ENCODE measurements at places on chromosomes 6 and 20. TPM values are rescaled to one million over a fixed set of nuclear protein-coding genes. Genes with fewer than 3 reads are reported as not detected.

The DEFB127 gene
- not detected for total RNA-seq

The MOG gene
- not detected for total RNA-seq

DNA sequence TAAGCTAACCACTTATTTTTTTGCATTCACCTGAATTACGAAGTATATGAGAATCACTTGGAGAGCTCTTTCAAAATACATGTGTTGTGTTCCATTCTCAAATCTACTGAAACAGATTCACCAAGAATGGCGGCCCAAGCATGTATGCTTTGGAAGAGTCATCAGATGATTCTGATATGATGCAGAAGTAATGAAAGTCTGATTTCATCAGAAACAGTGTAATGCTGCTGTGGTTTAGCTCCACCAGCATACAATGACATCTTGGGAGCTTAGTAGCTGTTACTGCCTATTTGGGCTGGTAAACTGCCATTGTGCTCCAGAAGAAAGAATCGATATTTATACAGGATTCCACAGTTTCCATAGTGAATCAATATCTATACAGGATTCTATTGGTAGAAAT, 52.9 kb downstream of the UBR2 start:
- DNase-seq = no peak
- no peak overlapping the region for H3K27ac ChIP-seq
- peaks cover 69% of the 10 kb centered on the region for H3K36me3 ChIP-seq
- H3K4me3 ChIP-seq = no peak overlapping the region

DNA sequence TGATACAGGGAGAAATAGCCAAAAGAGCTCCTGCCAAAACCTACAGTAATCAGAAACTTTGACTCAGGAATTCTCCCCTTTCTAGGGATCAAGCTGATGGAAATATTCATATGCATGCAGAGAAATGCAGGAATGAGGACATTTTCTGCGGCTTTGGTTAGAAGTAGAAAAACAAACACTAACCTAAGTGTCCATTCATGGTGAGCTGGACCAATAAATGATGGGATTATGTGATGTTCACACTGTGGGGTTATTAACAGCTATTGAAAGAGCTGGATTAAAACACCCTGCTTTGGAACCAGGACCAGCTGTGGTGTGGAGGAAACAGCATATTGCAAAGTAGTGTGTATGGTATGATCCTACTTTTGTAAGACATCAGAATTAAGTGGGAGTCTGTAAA, 143.1 kb downstream of the SYCP2 start:
- H3K27ac ChIP-seq = no peak overlapping the region
- H3K4me3 ChIP-seq = no peak overlapping the region
- DNase-seq = no peak

DNA sequence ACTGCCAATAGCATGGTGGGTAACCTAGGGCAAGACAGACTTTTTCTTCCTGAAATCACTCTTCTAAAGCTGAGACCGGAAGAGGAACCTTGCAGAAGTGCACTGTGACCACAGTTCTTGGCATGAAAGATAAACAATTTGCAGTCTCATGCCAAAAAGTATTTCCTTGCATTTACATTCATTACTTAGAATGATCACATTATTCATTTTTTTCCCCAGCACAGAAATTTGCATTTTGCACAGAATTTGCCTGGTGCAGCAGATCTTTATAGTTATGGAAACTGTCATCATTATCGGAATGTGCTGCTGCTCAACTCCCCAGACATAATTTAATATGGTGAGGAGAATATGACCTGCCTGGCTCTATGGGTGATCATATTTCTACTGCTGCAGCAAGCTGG, 42.2 kb upstream of the EDN3 start:
- no peak for DNase-seq
- H3K27me3 ChIP-seq = no peaks in the 10 kb centered on the region
- H3K4me1 ChIP-seq = no peaks in the 10 kb centered on the region
- no peak overlapping the region for H3K4me3 ChIP-seq
- H3K36me3 ChIP-seq = no peaks in the 10 kb centered on the region

The BTN1A1 gene
- total RNA-seq = not detected

The L3MBTL3 gene
- 19.6 TPM for total RNA-seq

- DNase-seq = no peak
- H3K4me3 ChIP-seq = no peak overlapping the region
- no peaks in the 10 kb centered on the region for H3K36me3 ChIP-seq
- no peak overlapping the region for H3K27ac ChIP-seq
- H3K4me1 ChIP-seq = no peaks in the 10 kb centered on the region
Observed at GRCh38 chr20:51331481-51331880, 211.0 kb downstream of the NFATC2 start.

- H3K36me3 ChIP-seq = no peaks in the 10 kb centered on the region
- H3K4me1 ChIP-seq = peaks cover 6% of the 10 kb centered on the region
- no peak for DNase-seq
- H3K4me3 ChIP-seq = no peak overlapping the region
Observed at GRCh38 chr6:96926425-96926824, 1.9 kb downstream of the KLHL32 start.

The CLPSL2 gene
- not detected for total RNA-seq

The VWA7 gene
- total RNA-seq = 0.74 TPM

- H3K36me3 ChIP-seq = no peaks in the 10 kb centered on the region
- no peak overlapping the region for H3K27ac ChIP-seq
- DNase-seq = no peak
- H3K4me3 ChIP-seq = no peak overlapping the region
- no peaks in the 10 kb centered on the region for H3K27me3 ChIP-seq
Observed at GRCh38 chr6:153553627-153554026, 422.5 kb upstream of the RGS17 start.

The FNDC11 gene
- total RNA-seq = not detected

DNA sequence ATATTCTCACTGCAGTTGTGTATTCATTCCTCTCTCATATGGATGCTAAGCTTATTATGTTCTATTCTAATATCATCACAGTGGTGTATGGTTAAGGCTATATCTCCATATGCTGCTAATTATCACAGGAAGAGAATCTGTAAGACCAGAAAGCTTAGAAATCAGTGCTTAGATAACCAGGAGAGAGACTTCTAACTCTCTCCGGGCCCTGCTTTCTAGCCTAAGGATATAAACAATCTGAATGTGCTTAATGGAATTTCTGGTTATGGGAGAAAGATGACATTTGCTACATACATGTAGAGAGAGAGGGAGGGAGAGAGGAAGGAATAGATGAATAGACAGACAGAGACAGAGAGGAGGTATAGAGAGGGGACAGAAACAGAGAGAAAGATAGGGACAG, 1231.3 kb downstream of the EPHA7 start:
- DNase-seq = no peak
- no peak overlapping the region for H3K4me3 ChIP-seq
- no peaks in the 10 kb centered on the region for H3K36me3 ChIP-seq
- no peak overlapping the region for H3K27ac ChIP-seq
- H3K27me3 ChIP-seq = no peaks in the 10 kb centered on the region

GRCh38 chr6:17665132-17665531, 41.6 kb downstream of the NUP153 start:
- no peak for DNase-seq
- no peaks in the 10 kb centered on the region for H3K4me1 ChIP-seq

DNA sequence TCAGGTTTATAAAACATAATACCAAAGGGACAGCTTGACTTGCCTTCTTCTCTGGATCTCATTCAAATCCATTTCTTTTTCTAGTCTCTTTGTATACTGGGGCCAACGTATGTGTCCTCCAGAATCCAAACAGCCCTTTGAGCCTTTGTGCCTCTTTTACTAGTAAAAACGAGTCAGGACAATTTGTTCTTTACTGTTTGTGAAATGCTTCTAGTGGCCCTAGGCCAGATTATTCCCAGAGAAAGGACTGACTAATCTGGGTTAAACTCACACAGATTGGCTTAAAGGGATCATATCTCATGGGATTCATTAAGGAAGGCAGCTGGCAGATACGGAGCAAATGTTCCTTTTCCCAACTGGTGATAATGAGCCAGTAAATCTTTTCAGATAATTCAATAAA, 32.1 kb upstream of the MANEA start:
- H3K36me3 ChIP-seq = no peaks in the 10 kb centered on the region
- H3K4me1 ChIP-seq = peaks cover 25% of the 10 kb centered on the region
- no peaks in the 10 kb centered on the region for H3K27me3 ChIP-seq

GRCh38 chr20:52483382-52483781, 291.8 kb upstream of the ZFP64 start:
- no peak for DNase-seq
- no peaks in the 10 kb centered on the region for H3K36me3 ChIP-seq
- H3K27me3 ChIP-seq = no peaks in the 10 kb centered on the region
- H3K4me3 ChIP-seq = no peak overlapping the region
- H3K27ac ChIP-seq = no peak overlapping the region

DNA sequence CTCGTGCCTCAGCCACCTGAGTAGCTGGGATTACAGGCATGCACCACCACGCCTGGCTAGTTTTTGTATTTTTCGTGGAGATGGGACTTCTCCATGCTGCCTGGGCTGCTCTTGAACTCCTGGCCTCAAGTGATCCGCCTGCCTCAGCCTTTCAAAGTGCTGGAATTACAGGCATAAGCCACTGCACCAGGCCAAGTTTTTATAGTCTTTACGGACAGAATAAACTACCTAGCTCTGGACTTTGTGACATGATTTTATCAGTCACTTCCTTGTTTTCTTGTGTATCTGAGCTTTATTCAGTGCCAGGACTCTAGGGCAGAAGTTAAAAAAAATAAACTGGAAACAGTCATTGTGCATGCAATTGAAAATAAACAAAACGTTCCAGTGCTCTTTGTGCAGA, 46.7 kb upstream of the RALGAPA2 start:
- DNase-seq = peak; percentile 32
- no peaks in the 10 kb centered on the region for H3K4me1 ChIP-seq
- H3K27me3 ChIP-seq = no peaks in the 10 kb centered on the region
- H3K4me3 ChIP-seq = no peak overlapping the region
- H3K27ac ChIP-seq = peak overlapping the region; percentile 35

The PRIM2 gene
- 6.9 TPM for total RNA-seq

The MRPL2 gene
- 14.2 TPM for total RNA-seq

DNA sequence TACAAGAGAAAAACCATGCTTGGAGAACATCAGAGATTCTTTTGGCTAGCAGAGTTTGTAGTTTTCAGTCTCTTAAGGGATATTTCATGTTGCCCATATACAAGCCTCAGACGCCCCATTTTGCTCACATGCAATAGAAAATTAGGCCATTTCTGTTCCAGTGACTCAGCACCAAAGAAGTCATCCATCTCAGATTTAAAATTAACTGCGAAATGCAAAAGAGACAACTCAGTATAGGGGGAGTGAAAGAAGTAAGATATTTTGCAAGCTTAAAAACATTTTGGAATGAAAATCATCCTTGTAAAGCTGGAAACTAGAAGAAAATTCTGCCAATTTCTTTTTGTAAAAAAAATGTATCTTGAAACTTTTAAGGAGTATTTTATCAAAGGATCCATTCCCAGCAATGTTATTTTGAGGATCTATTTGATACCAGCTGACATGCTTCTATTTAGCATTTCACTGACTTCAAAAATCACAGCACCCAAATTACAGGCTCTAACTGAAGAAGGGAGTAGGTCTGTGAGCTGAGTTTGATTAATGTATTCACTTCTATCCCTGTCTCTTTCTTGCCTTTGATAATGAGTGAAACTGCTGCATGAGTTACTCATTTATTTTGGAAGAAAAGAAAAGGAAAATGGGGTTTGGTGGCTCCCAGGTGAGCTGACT, 223.7 kb upstream of the SULF2 start:
- DNase-seq = no peak
- peak overlapping the region; percentile 21 for H3K27ac ChIP-seq
- H3K4me3 ChIP-seq = no peak overlapping the region

GRCh38 chr6:106146852-106147351, 60.8 kb downstream of the PRDM1 start:
- DNase-seq = no peak
- no peaks in the 10 kb centered on the region for H3K4me1 ChIP-seq
- no peak overlapping the region for H3K27ac ChIP-seq
- H3K27me3 ChIP-seq = no peaks in the 10 kb centered on the region
- H3K4me3 ChIP-seq = no peak overlapping the region
- no peaks in the 10 kb centered on the region for H3K36me3 ChIP-seq

GRCh38 chr6:169326067-169326799, 72.6 kb upstream of the THBS2 start:
- no peaks in the 10 kb centered on the region for H3K27me3 ChIP-seq

The DOK5 gene
- total RNA-seq = 2.5 TPM

GRCh38 chr20:14720251-14720650, 382.8 kb upstream of the FLRT3 start:
- DNase-seq = no peak
- H3K27me3 ChIP-seq = no peaks in the 10 kb centered on the region
- no peak overlapping the region for H3K27ac ChIP-seq
- no peak overlapping the region for H3K4me3 ChIP-seq
- no peaks in the 10 kb centered on the region for H3K4me1 ChIP-seq

The PAK5 gene
- total RNA-seq = 0.25 TPM
